ENCODE measurements at places on chromosomes 12 and 14.
A peak's percentile ranks its signal among the peaks of the same experiment; 100 is the strongest.

DNA sequence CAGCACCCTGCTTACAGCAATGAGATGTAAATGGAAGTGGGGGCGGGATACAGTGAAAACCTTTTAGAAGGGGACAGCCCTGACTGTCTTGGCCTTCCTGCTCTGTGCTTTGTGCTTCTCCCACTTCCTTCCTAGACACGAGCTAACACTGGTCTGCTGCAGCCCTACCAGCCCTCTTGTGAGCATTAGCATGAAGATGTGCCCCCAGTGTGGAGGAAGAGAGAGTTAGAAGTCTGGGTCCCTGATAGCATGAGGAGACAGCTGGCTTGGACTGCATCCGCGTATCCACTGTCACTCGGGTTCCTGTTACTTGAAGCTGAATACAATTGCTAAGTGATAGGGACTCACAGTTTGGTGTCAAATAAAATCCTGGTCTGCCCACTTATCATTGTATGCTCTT is 248.1 kb upstream of the SOX5 start:
- DNase-seq = no peak

DNA sequence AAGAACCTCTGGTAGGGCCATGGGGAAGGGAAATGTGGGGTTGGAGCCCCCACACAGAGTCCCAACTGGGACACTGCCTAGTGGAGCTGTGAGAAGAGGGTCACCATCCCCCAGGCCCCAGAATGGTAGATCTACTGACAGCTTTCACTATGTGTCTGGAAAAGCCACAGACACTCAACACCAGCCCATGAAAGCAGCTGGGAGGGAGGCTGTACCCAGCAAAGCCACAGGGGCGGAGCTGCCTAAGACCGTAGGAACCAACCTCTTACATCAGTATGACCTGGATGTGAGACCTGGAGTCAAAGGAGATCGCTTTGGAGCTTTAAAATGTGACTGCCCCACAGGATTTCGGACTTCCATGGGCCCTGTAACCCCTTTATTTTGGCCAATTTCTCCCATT is 97.8 kb downstream of the HMGA2 start:
- DNase-seq = no peak

DNA sequence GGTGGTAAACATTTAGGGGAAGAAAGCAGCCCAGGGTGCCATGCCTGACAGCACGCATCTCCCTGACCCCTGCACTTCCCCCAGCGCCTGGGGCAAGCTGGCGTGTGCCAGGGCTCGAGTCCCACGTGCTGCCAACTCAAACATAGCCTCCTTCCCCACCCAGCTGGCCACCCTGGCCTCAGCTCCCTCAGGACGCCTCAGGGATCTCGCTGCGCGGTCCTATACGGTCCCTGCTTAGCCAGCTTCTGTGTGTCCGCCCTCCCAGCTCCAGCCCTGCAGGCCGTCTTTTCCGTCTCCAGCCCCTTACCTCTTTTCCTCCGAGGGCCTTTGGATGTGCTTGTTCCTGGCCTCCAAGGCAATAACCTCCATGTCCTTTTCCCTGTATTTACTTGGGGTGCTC is 71.0 kb downstream of the TESC start:
- no peak for DNase-seq

DNA sequence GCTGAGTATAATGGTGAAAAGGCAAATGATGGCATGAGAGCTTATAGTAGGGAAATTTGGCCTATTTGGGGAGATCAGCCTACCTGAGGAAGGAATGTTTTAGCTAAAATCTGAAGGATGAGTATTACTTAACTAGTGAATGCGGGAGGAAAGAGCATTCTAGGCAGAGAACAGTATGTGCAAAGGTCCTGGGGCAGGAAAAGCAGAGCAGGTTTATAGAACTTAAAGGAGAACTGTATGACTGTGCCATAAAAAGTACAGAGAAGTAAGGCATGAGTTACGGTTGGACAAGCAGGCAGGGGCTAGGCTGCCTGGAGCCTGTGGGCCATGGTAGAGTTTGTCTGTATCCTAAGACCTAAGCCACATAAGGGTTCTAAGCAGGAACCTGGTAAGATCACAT is 21.7 kb upstream of the P2RX4 start:
- no peak for DNase-seq

DNA sequence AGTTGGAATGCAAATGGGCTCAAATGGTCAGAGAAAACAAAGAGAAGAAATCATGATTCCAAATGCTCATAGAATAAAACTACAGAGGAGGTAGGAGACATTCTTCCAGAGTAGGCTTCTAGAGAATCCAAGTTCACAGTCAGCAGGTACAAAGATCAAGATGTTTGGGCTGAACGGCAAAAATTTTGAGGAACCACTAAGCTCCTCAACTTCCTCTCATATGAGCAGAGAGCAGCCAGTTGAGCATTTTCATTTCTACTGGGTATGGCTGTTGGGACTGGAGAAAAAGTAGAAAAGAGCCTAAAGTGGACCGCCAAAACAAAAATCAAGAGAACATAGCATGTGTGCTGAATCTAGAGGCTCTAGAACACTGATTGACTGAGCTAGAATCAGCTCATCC is 73.8 kb upstream of the ARID2 start:
- DNase-seq = no peak

DNA sequence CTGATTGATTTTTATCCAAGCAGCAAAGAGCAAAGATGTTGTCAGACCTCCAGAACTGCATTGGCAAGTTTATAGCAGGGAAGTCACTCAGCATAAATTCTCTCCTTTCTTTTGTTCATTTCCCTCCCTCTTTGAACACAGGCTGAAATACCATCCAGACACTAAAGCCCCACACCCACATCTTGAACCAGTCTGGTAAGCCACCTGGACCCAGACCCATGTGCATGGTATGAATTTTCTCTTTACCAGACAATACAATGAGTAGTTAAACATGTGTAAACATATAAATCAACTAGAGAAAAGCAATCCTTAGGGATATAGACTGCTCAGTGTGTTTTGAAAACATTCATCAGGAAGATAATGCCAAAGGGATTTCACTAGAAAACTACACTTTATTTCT is 488.3 kb upstream of the FLRT2 start:
- no peak for DNase-seq

GRCh38 chr12:99068993-99069747 is 424.1 kb downstream of the APAF1 start:
- DNase-seq = no peak

GRCh38 chr12:64609536-64610078 is 688 bp upstream of the RASSF3 start:
- peak; percentile 54 for DNase-seq

DNA sequence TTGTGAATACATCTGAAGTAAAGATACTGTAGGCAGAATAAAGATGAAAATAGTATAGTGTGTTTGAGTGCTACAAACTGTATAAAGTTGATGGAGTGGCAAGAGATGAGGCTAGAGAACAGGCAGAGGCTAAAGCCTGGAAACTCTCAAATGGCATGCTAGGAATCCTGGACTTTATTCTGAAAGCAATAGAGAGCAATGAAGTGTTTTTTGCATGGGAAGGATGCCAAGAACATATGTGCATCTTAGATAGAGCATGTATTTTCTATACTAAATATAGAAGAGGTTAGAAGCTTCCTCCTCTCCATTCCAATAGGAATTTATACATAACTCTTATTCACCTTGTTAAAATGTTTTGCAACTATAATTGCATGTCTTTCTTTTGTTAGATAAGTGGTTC is 86.3 kb upstream of the TMTC2 start:
- DNase-seq = no peak

DNA sequence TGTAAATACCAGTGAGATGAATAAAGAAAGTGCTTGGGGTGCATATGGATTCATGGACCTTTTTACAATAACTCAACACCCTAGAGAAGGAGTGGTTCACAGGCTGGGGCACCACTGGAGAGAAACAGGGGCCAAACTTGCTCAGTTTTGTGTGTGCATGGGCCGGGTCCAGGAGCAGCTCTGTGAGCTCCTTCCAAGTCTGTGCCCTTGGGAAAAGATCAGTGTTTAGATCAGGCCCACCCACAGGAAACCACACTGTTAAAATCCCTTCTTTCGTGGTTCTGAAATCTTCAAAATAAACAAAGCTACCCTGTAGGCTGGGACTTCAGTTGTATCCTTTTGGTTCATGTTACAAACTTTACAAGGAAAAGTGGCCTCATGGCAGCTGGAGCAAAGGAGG is 156.1 kb upstream of the TMEM260 start:
- DNase-seq = no peak

GRCh38 chr12:104958805-104959334 is 780 bp upstream of the SLC41A2 start:
- DNase-seq = no peak

- no peak for DNase-seq
Observed at GRCh38 chr12:17334784-17335183, 728.8 kb upstream of the LMO3 start.

- DNase-seq = no peak
Observed at GRCh38 chr14:55038708-55039107, 11.7 kb downstream of the SOCS4 start.

DNA sequence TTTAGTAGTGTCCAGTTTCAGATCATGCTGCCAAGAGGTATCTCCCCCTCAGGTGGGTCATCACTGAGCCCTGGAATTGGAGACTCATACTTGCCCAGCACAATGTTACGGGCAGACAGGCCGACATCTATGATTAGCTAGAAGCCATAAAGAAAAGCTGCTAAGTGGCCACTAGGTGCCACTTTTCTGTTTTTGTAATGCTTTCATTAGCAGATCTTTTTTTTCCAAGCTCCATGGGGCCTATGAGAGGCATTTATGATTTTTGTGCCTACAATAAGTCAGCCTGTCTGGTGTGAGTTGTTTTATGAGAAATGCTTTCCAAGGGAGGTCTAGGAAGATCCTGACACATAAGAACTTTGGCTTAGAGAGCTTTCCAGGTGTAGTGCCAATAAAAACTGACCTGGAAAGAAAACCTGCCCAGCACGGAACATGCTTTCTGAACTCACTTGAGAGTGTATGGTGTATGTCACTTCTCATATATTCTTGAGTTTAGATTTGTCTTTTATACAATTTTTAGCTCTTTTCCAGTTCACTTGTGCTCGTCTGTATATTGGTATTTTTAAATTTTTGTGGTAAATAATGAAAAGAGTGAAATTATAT is 21.8 kb upstream of the SMCO2 start:
- DNase-seq = no peak

GRCh38 chr12:9636851-9637206 is 29.1 kb upstream of the KLRB1 start:
- no peak for DNase-seq

- no peak for DNase-seq
Observed at GRCh38 chr12:23585782-23586163, 363.7 kb downstream of the SOX5 start.

GRCh38 chr12:111529424-111530368 is 69.4 kb downstream of the ATXN2 start:
- DNase-seq = peak; percentile 73

- no peak for DNase-seq
Observed at GRCh38 chr14:52473557-52473956, 78.7 kb downstream of the TXNDC16 start.

DNA sequence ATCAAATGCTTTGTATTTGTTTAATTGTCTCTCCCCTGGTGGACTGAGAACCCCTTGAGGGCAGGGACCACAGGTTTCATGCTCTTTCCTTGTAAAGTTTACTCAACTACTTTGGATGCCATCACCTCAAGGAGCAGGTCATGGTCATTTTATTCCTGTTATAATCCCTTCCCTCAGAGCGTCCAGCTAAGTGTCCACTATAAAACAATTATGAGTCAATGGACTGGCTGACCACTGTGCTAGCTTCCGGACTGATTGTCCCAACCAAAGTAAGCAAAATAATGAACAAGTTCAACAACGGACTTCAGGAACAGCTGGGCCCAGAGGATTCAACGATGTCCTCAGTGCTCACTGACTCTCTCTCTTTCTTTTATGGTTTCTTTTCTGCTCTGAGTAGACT is 18.2 kb downstream of the AK7 start:
- no peak for DNase-seq

- DNase-seq = no peak
Observed at GRCh38 chr12:19709889-19710288, 270.6 kb downstream of the AEBP2 start.
